Skin of body (tissue), 3 donors: ENCODE measurements at places on chromosomes 16 and 17. TPM values are rescaled to one million over a fixed set of nuclear protein-coding genes. Genes with fewer than 3 reads are reported as not detected.

The CFAP97D1 gene
- total RNA-seq, result not detected

The SEPTIN12 gene
- total RNA-seq, result not detected

- no peak for DNase-seq
These were observed 17.9 kb downstream of the PDP2 start for GRCh38 chr16:66898207-66898606.

DNA sequence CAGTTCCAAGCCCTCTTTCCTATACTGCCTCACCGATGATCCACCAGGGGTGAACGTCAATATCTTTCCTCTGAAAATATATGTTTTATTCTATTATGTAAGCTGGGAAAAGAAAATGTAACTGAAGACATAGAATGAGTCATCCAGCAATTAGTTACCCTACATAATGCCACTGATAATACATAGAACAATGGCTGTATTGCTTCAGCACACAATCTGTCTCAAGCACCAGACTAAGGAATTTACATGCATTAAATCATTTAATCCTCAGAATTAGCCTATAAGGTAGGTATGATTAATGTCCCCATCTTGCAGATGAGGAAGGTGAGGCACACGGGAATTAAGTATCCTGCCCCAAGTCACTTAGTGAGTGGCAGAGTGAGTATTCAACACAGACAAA lies 472.8 kb downstream of the TOX3 start:
- no peak for DNase-seq

GRCh38 chr17:77527836-77528505 lies 387.2 kb downstream of the SEC14L1 start:
- no peak for DNase-seq

GRCh38 chr17:82917699-82918345 lies 78.0 kb upstream of the ZNF750 start:
- DNase-seq, result no peak

DNA sequence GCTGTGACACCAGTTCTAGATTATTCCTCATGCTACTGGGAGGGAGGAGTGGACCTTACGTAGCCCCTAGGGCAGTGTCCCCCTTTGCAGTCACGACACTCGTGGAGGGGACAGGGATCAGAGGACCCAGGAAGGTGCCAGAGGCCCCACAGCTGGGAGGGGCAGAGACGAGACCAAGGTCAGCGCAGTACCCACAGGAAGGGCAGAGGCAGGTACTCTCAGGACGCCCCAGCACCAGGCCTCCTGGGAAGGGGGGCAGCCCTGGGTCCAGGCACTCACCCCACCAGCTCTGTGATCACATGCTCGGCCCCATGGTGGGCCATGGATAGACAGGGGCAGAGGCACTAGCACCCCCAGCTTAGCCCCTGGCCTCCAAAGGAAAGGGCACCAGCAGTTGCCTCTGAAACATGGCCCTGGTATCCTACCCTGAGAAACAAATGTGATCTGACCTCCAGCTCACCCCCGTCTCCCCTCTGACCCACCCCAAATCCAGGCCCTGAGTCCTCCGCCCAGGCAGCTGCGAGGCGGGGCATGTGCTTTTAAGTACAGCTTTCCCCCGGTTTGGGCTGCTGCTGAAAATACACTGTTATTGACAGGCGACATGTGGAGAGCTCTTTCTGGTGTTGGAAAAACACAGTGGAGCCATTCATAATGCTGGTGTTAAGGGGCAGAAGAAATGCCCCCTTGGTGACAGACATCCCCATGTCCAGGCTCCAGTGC lies 361.9 kb downstream of the C16orf95 start:
- no peak for DNase-seq

GRCh38 chr16:10240854-10241613 lies 58.8 kb upstream of the GRIN2A start:
- DNase-seq, result no peak

DNA sequence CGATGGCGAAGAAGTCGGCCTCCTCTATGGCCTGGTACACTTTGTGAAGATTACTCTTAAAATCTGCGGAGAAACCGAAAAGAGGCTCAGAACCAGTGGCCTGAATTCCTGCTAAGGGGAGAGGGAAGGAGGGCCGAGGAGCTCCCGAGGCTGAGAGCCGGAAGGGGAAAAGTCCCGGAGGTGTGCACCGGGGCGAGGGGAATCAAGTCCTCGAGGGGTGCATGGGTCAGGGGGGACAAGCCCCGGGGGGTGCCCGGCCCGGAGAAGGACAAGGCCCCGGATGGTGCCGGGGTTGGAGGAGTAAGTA lies 495 bp downstream of the PARN start:
- no peak for DNase-seq

GRCh38 chr17:50198026-50198669 lies 3.3 kb downstream of the COL1A1 start:
- no peak for DNase-seq

DNA sequence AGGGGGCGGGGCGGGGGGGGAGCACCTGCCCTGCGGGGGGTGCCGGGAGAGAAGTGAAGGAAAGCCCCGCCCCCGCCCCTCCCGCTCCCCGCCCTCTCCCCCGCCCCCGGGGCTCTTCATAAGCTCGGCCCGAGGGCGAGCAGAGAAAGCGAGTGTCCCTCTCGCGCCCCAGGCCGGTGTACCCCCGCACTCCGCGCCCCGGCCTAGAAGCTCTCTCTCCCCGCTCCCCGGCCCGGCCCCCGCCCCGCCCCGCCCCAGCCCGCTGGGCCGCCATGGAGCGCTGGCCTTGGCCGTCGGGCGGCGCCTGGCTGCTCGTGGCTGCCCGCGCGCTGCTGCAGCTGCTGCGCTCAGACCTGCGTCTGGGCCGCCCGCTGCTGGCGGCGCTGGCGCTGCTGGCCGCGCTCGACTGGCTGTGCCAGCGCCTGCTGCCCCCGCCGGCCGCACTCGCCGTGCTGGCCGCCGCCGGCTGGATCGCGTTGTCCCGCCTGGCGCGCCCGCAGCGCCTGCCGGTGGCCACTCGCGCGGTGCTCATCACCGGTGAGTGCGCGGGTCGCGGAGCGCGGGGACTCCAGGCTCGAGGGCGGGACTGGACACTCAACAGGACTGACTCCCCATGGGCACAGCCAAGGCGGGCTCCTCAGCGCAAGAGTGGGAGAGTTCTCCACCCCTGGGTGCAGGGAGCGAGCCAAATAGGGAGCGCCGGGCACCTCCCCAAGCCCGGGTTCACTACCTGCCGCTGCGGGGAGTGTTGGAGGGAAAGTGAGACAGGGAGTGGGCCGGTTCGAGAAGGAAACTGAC lies at the start of gene HSD11B2:
HSD11B2 (plus strand) TSS at position 145 of the 798 bp plus-strand sequence; CDS start at position 273, 128 bp downstream.
- no peak for DNase-seq

DNA sequence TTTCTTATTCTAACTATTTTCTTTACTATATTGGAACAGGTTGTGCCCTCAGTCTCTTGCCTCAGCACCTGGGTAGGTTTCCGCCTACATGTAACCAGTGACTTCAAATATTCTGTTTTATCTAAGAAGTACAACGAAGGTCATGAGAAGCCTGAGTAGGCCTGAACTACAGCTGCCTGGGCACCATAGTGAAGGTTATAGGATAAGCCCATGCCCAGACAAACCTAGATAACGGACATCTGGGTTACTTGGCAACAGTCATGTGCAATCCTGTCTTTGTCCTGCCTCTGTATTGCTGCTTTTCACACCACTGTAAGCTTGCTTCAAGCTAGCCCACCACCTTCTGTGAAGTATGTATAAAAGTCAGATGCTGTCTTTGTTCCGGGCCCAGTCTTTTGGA lies 25.4 kb upstream of the ARL4D start:
- DNase-seq, result no peak
